ENCODE measurements at places on chromosomes 1 and 21.

DNA sequence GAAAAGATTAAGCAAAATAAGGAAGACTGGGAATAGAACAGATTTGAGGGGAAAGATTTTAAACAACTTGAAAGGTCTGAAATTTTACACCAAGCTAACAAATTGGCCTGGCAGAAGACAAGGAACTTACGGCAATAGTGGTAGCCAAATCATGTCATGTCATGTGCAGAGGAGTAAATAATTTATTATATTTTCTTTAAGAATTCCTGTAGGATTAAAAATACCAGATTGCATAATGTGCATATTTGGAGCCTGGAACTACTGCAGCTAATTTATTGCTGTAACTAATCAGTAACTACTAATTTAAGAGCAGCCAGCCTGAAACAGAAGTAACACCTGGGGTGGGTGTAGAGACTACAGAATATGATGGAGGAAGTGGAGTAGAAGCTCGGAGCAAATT, 334.3 kb downstream of the TGFB2 start:
- no peak for DNase-seq

DNA sequence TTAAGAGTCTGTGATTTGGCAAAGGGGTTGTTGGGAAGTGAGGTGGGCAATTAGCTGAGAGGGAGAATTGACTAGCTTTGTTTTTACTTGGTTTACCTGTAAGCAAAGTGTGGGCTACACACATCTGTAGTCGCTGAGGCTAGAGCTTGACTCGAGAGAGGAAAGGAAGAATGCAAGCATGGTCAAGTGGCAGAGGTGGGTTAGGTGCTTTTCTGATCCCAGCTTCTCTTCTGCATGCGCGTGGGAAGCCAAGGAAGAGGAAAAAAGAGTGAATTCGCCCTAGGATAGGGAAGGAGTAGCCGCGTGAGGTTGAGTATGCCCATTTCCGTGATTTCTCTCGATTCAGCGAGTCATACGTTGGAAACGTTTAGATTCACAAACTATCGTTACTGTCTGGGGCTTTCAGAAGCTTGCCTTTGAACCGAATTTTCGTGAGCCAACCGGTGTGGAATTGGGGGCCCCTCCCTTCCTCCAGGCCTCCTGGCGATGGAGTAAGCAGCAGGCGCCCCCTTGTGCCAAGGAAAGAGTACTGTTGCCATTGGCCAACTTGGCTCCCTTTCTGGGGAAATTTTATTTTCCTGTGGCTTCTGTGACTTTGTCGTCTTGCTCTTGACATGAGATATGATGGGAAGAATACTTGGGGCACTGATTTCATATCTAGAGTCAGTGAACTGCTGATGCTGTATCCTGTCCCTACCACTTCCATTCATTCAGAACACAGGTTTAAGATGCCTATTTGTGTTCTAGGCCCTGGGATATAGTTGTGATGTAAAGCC, 1.3 kb downstream of the PIGV start:
- peak; percentile 90 for DNase-seq

GRCh38 chr1:151963288-151963687, 30.4 kb downstream of the S100A10 start:
- no peak for DNase-seq

DNA sequence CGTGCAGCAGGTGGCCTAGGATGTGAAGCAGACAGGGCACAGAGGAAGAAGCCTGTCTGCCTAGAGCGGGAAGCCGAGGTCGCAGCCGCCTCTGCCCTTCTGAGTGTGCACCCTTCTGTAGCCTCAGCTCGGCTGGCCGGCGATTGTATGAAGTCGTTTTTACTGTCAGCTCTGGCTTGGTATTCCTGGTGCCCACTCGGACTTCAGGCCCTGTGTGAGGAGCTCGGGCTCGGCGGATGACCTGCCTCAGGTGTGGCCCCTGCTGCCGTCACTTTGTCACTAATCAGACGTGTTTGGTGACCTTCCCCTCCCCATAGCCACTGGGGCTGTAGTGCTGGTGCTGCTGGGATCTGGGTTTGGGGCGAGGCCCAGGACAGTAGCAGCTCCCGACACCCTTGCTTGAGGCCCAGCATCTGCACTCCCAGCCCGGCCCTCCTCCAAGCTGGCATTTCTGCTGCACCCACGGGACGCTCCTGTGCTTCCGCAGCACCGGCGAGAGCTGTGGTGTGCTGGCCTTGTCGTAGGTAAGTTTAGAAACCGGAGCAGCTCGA, 18.1 kb downstream of the SLX9 start:
- no peak for DNase-seq

GRCh38 chr1:7223334-7224080, 438.3 kb downstream of the CAMTA1 start:
- DNase-seq = no peak

GRCh38 chr1:211610779-211611556, 32.0 kb upstream of the SLC30A1 start:
- peak; percentile 79 for DNase-seq

DNA sequence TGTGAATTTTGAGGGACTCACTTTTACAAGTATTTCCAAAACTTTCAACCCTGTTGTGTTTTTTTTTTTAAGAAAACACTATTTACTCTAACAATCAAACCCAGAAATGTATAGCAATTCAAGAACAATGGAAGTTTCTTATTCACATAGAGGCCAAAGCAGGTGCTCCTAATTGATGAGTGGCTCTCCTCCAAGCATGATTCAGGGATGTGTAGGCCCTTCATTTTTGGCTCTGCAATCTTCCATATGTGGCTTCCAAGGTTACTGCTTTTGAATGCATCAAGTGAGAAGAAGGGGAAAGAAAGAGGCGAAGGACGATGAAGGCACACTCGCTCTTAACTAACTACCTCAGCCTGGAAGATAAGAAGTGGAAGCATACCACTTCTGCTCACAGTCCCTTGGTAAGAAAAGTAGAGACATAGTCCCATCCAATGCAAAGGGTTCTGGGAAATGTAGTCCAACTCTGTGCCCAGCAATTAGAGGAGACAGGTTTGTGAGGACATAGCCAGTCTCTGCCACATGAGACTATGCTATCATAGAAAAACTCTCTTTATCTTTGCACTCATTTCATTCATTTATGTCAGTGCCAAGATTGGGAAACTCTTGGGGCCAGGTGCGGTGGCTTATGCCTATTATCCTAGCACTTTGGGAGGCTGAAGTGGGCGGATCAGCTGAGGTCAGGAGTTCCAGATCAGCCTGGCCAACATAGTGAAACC, 46.0 kb downstream of the OPTC start:
- no peak for DNase-seq

All from hindlimb muscle (tissue), 1 donor.